ENCODE measurements at places on chromosomes 7 and 10.

DNA sequence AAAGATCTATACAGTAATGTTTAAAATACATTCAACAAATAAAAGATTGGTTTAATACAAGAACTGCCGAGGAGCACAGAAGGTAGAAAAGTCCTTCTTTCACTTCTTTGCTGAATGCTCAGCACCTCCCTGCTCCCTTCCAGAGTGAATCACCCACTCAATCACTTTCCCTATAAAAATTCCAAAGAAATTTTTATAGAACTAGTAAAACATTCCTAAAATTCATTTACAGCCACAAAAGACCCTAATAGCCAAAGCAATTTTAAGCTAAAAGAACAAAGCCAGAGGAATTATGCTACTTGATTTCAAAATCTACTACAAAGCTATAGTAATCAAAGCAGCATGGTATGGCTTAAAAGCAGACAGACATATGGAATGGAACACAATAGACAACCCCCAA lies 320.9 kb downstream of the PCLO start:
- no peak for DNase-seq

DNA sequence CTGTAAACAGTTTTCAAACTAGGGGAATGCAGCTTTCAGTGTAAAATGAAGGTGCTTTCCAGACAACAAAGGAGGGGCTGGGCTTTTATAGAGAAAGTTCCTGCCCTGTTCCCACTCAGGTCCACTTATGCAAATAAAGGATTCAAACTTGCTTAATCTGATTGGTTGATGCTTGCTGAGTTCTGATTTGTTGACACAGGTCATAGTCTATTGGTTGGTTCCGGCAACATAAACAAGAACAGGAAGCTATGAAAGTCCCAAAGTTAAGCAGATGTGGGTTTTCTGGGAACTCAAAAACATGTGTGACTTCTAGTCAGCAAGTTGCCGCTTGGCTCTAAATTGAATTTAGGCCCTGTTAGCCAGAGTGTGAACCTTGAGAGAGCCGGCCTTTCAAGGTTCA lies 194.2 kb upstream of the SVIL start:
- DNase-seq: no peak

- no peak for DNase-seq
Observed at GRCh38 chr7:128791972-128792327, 182 bp downstream of the CCDC136 start.

DNA sequence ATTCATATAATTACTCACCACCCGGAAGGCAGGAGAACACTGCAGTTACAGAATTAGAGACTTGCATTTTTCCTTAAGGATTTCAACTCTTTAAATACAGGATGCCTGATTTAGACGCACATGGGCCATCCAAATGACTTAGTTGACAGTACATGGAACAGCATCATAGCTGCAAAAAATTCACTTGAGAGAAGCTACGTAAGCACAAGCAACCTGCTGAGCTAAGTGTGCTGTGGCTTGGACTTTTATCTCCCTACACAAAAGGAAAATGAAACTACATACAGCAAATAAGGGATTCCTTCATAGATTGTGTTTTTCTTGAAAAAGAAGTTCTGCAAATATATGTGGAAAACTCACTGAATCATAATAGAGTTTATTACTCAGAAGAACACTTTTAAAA lies 152.6 kb downstream of the POU6F2 start:
- DNase-seq: no peak

GRCh38 chr7:104803931-104804330 lies 210.1 kb upstream of the KMT2E start:
- no peak for DNase-seq

DNA sequence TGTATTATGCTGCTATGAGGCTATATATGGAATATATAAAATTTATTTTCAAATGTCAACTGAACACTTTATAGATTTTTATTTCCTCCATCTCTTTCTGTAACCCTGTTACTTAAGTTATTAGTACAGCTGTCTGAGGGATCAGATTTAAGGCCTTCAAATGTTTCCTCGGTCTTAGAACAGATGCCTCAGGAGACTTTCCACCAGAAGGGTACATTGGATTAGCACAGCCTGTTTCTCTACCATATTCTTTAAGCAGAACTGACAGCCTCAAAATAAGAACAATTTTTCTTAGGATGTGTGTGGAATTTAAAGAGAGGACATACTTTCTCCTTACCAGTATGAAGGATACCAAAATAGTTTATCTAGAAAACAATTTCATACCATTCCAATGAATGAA lies 53.0 kb upstream of the HGF start:
- no peak for DNase-seq

GRCh38 chr10:42697926-42698325 lies 59.6 kb upstream of the ZNF33B start:
- DNase-seq: no peak

- DNase-seq: no peak
Observed at GRCh38 chr10:26336979-26337378, 101.2 kb upstream of the APBB1IP start.

DNA sequence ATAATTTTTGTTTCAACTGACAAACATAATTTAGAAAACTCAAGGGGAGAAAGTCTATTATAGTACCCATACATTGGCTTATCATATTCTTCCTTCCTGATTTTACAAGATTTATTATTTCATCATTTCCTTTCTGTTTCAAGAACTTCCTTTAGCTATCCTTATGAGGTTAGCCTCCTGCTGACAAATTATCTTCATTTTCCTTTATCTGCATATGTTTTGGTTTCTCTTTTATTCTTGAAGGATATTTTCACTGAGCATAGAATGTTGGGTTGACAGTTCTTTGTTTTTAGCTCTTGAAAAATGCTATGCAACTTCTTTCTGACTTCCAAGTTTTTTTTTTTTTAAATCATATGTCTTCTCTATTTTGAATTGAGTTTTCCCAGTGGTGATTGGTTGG lies 21.3 kb upstream of the TCERG1L start:
- no peak for DNase-seq

DNA sequence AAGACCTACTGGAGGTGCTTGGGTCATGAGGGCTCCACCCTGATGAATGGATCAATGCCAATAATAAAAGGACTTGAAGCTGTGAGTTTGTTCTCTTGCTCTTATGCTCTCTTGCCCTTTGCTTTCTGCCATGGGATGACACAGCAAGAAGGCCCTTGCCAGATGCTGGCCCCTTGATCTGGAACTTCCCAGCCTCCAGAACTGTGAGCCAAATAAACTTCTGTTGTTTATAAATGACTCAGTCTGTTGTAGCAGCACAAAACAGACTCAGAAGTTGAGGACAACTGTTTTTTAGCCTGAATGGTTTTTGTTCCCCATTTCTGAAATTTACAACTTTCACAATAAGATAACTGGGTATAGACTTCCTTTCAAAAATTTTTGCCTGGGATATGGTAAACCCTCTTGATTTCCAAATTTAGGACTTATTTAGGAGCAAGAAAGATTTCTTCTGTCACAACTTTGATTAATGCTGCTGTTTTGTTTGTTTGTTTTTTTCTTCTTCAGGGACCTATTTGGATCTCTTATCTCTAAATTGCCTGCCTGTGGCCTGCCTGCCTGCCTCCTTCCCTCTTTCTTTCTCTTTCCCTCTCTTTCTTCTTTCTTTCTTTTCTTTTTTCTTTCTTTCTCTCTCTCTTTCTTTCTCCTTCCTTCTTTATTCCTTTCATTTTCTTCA lies 12.1 kb downstream of the ENTPD1 start:
- DNase-seq: no peak

GRCh38 chr7:43954524-43955228 lies 28.4 kb downstream of the UBE2D4 start:
- peak; percentile 31 for DNase-seq

DNA sequence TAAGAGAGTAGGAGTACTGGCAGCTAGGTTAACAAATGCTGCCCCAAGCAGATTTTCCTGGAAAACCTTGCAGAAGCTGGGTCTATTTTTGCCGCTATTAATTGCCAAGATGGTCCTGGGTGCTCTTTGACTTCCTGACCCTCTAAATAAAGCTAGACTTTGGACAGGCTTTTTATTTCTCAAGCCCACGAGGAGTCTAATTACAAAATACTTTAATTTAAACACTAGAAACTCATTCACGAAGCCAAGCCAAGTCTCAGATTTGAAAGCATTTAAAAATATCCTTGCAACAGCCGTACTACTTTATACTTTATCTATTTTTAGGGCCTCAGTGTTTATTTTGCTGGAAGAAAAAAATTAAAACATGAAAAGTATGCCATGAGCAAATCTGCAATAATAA lies 45.1 kb downstream of the TMEM26 start:
- no peak for DNase-seq

DNA sequence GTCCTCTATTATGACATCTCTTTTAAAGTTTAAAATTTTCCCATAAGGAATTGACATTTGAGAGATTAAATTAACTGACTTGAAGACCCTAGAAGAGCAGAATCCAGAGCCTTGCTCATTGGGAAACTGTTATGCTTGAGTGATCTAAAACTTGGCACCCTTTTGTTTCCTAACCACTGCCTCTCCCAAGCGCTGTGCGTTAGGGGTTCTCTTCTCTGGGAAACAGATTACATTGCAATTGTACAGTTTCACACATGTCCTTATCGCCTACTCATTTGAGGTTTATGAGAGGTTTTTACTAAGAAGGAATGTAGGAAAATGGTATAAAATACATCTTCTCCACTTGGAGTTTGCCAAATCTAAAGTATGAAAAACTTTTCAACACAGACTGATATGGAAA lies 126.8 kb upstream of the AMPH start:
- DNase-seq: no peak

DNA sequence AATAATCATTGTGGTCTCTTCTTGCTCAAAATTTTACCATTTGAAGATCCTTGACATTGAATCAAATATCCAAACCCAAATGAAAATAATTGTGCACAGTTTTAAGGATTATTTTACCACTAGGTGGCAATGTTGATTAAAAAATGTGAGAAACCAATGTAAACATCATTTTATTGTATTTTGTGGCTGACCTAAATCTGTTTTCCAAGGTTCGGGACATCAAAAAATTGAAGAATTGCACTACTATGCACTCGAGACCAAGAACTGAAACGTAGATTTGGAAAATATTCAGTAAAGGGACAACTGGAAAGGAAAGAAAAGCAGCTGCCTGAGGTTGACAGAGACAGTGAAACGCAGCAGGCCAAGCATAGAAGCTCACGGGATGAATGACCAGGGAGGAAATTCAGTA lies 259.3 kb downstream of the SNX13 start:
- DNase-seq: no peak

- DNase-seq: no peak
Observed at GRCh38 chr10:68139448-68140272, 30.4 kb downstream of the MYPN start.

GRCh38 chr10:44801383-44802327 lies 109.5 kb upstream of the TMEM72 start:
- no peak for DNase-seq

DNA sequence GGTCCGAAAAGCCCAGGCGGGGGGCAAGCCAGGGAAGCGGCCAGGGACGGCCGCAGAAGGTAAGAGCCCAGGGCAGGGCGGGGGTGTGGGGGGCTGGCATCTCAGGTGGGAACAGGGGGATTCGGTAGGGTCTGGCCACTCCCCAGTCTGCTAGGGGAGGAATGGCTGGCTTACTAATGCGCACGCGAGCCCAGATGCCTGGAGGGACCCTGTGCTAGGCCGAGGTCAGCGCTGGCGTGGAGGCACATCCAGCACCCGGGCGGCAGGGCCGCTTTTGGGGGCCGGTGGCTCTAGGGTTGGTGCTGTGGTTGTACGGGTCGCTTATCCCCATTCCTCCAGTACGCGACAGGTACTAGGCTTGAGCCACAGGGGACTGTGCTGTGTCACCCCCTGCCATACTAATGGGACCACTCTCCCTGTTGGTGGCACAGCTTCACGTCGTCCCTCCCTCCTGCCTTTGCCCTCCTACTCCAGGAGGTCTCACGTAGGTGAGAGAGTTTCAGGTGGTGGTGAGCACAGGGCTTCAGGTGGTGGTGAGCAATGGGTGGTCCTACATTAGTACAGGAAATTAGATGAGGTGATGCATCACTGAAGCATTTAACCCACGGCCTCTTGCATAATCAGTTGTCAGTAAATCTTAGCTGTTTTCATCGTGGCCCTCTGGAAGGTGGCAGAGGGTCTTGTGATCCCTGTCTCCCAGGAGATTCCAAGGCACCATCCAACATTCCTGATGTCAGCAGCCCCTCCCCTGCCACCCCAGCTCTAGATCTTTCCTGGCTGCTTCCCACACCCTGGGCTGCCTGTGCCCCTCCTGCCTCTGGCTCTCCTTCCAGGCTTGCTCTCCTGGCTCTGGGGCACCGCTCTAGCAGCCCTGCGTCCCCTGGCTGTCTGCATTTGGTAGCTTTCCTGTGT lies 971 bp downstream of the AEBP1 start:
- DNase-seq: no peak

GRCh38 chr10:122207596-122207995 lies 63.5 kb upstream of the BTBD16 start:
- no peak for DNase-seq

GRCh38 chr7:99594948-99595745 lies 2.9 kb upstream of the TMEM225B start:
- no peak for DNase-seq

GRCh38 chr10:74929197-74929596 lies 102.8 kb downstream of the KAT6B start:
- no peak for DNase-seq

DNA sequence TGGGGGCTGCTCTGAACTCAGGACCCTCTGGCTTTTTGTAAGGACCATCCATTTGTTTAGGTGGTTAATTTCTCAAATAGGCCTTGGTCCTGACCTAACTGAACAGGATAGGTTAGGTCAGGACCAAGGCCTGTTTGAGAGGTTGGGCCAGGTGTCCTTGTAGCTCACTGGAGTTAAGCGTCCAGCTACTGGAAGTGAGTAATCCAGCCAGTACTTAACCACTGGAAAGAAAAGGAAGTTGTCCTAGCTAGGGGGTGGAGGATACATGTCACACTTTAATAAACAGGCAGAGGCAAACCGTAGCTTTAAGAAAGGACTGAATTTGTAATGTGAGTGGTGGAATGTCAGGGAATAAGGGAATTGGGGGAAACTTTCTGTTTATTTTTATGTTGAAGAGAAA lies 96.0 kb downstream of the GPR85 start:
- DNase-seq: no peak

- no peak for DNase-seq
Observed at GRCh38 chr10:44390585-44391072, 5.7 kb upstream of the CXCL12 start.

- DNase-seq: no peak
Observed at GRCh38 chr10:26311383-26311940, 94.9 kb downstream of the GAD2 start.

- no peak for DNase-seq
Observed at GRCh38 chr10:132248455-132249225, 59.1 kb downstream of the STK32C start.

All from GM19239 (cell line).